ENCODE measurements at places on chromosomes 11 and 22.

DNA sequence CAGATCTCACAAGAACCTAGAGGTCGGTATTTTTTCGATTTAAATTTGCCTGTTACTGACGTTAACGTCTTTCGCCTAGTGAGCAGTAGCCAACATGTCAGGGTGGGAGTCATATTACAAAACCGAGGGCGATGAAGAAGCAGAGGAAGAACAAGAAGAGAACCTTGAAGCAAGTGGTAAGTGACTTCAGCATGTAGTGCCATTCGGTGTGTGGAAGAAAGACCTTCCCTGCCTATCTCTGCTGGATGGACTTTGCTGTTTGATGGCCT lies 750 bp downstream of the XRCC6 start:
- no peak for DNase-seq

- no peak for DNase-seq
Measured at GRCh38 chr11:77136074-77136473, 8.0 kb downstream of the MYO7A start.

GRCh38 chr11:75505916-75506692 lies 19.6 kb downstream of the GDPD5 start:
- no peak for DNase-seq

DNA sequence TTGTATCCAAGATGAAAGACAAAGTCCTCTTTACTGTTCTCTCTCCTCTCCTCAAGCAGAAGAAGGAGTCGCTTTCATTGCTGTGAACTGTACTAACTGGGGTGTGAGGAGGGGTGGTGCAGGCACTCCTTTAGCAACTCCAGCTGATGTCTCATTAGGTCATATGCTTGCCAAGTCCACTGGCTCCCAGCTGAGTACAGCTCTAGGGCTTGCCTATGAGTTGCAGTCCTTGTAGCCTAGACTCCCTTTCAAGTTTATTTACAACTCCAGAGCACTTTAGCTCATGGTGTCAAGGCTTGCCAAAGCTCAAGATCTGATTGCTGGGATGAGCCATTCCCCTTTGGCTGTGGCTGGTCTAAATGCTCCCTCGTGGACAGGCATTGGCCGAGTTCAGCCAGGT lies 55.1 kb upstream of the PDGFD start:
- no peak for DNase-seq

Data from activated CD4-positive, alpha-beta T cell treated with anti-CD3 and anti-CD28 coated beads, Interleukin-2, amount 50 U/mL, for 24 hours (primary cell).